ENCODE measurements at places on chromosomes 12 and 14. TPM values are rescaled to one million over a fixed set of nuclear protein-coding genes. Genes with fewer than 3 reads are reported as not detected.

SMOC1 gene
- not detected for total RNA-seq

RASSF9 gene
- total RNA-seq: not detected

SERPINA12 gene
- not detected for total RNA-seq

PLA2G1B gene
- total RNA-seq: not detected

IKBIP gene
- total RNA-seq: 33.6 TPM

ARHGAP9 gene
- 130 TPM for total RNA-seq

ENDOU gene
- total RNA-seq: not detected

KCNA1 gene
- not detected for total RNA-seq

CLMN gene
- 0.29 TPM for total RNA-seq

RNF212B gene
- not detected for total RNA-seq

ERP27 gene
- 1.1 TPM for total RNA-seq

GLIPR1L1 gene
- not detected for total RNA-seq

EIF5 gene
- 365 TPM for total RNA-seq

SOAT2 gene
- 1.2 TPM for total RNA-seq

TC2N gene
- 14.6 TPM for total RNA-seq

B4GALNT1 gene
- total RNA-seq: 3.2 TPM

STON2 gene
- total RNA-seq: 0.32 TPM

CKB gene
- 1.7 TPM for total RNA-seq

MGST1 gene
- total RNA-seq: not detected

CISTR gene
- not detected for total RNA-seq

RPL10L gene
- not detected for total RNA-seq

TAS2R7 gene
- total RNA-seq: not detected

TOMM20L gene
- total RNA-seq: not detected

LMNTD1 gene
- not detected for total RNA-seq

KIF26A gene
- 0.27 TPM for total RNA-seq

ZC2HC1C gene
- total RNA-seq: 2.2 TPM

LBHD2 gene
- not detected for total RNA-seq

SPIC gene
- total RNA-seq: not detected

CCDC198 gene
- not detected for total RNA-seq

KIF21A gene
- 43.2 TPM for total RNA-seq

ANKS1B gene
- total RNA-seq: 0.36 TPM

IGFBP6 gene
- total RNA-seq: 1.8 TPM

LRCOL1 gene
- total RNA-seq: not detected

ABCC9 gene
- not detected for total RNA-seq

PRPH gene
- not detected for total RNA-seq

PTCSC3 gene
- total RNA-seq: not detected

TSPAN19 gene
- not detected for total RNA-seq
